ENCODE measurements at places on chromosomes 4 and X. TPM values are rescaled to one million over a fixed set of nuclear protein-coding genes. Genes with fewer than 3 reads are reported as not detected.

SMR3B gene
- not detected for total RNA-seq

MAGEB1 gene
- not detected for total RNA-seq

ZAR1 gene
- total RNA-seq: not detected

GNRHR gene
- total RNA-seq: not detected

COL25A1 gene
- total RNA-seq: not detected

BTC gene
- not detected for total RNA-seq

GLRB gene
- total RNA-seq: not detected

MEPE gene
- not detected for total RNA-seq
